Fibroblast of villous mesenchyme (primary cell): ENCODE measurements at places on chromosomes 6 and 20. TPM values are rescaled to one million over a fixed set of nuclear protein-coding genes. Genes with fewer than 3 reads are reported as not detected.

DNA sequence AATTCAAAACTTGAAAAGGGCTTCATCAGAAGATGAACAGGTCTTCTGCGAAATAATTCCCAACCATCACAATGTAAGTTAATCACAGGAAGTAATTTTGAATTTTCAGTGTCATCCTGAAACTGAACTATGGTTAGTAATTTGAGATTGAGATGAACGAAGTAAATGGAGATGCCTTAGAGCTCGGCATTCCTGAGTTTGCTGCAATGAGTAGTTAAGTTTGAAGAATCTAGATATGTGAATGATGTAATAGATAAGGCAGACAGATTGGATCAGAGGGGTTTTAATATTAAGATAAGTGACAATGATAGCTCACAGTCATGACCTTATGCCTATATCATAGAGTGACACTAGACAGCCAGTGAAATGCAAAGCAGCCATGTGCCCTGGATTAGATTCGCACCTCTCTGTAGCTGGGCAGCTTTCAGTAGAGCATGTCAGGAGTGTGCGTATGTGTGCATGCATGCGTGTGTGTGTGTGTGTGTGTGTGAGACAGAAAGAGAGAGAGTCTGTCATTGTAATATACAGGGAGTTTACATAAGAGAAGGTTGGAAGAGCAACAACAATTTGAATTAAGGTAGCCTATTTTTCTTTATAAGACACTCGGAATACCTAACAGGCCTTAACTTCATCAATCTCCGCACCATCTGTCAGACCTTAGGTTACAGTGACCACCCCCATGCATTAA, 233.0 kb downstream of the GMPR start:
- DNase-seq: peak; percentile 24

PDE7B gene
- 1.7 and 3.9 TPM in 2 replicates for total RNA-seq

GRCh38 chr6:2792330-2793110, 27.3 kb downstream of the WRNIP1 start:
- DNase-seq: no peak

GRCh38 chr6:72826744-72827438, 205.0 kb downstream of the KCNQ5 start:
- peak; percentile 26 for DNase-seq

NRSN1 gene
- not detected in 2 replicates for total RNA-seq

PPP1R3G gene
- total RNA-seq: 1.3 and 2.6 TPM in 2 replicates

DNA sequence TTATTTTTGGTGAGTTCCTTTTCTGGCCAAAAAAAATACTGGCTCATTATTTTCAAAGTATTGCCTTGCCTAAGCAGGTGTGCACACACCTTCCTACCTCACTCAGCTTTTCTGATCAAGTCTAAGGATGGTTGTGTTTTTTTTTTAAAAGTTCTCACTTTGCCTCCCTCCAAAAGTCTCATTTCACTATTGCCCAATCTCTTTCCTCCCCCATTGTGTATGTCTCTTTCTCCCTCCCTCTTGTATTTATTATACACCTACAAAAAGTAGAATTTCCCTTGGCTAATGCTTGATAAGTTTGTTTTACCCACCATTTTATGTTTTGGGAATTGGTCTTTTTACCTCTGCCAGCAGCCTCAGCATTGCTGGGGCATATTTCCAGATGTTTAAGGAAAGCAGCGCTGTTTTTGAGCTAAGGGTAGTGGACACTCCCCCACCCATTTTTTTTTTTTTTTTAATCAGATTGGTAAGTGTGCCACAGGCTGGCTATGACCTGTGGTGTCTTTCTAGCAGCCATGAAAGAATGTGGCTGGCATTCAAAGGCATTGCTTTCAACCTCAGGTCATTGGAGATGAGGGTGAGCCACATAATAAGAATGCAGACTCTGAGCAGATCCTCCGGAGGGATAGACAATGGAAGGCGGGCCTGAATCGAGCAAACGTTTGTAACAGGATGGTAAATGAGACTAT, 668.6 kb downstream of the UTRN start:
- no peak for DNase-seq

DNA sequence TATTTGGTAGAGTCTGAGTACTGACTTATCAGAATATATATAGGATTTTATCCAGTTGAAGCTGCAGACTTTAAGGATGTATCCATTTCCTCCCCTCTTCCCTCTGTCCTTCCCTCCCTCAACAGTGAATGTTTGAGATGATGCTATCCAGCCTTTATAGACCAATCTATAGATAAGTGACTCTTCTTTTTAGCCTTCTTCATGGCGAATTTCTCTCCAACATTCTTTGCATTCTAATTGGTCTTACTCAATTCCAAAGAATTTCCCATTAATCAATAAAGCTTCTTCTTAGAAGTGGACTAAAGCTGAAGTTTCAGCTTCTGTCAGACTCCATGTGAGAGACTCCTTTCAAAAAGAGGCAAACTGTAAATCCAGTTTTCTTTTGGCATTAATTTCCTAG, 99.3 kb downstream of the AIG1 start:
- no peak for DNase-seq

DNA sequence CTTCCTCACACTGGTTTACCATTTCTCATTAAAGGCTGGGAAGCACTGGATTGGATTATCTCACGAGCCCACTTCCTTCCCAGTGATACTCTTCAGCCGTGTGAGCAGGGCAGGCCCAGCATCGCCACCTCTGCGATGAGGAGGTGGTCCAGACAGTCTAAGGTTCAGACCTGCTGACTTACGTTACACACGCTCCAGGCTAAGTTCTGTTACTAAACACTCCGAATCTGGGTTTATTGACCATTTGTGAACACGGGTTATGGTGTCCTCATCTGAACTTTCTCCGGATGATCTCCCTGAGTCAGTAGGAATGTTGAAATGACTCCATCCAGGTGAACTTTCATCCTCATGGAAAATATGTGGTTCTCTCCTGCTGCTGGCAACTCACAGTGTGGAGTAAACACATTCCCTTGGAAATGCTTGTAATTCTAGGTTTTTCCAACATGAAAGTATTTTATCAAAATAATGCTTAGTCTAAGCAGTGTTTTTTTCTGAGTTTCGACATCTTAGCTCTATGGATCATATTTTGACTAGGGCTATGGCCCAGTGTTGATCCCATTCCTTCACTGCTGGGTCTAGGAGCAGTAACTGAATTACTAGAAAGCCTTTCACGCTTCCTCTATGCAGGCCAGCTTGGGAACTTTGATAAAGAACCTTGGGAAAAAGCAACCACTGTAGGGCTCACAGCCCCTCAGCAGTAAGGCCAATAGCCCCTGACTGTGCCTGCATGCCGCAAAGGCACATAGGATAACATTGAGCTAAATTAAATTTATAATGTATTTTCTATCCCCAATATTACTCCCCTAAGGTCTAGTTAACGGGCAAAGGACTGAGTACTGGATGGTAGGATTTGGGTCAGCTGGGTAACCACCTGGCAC, 37.7 kb upstream of the PXDC1 start:
- peak; percentile 79 for DNase-seq

GRCh38 chr20:14049111-14049510, 53.8 kb downstream of the MACROD2 start:
- no peak for DNase-seq

DNA sequence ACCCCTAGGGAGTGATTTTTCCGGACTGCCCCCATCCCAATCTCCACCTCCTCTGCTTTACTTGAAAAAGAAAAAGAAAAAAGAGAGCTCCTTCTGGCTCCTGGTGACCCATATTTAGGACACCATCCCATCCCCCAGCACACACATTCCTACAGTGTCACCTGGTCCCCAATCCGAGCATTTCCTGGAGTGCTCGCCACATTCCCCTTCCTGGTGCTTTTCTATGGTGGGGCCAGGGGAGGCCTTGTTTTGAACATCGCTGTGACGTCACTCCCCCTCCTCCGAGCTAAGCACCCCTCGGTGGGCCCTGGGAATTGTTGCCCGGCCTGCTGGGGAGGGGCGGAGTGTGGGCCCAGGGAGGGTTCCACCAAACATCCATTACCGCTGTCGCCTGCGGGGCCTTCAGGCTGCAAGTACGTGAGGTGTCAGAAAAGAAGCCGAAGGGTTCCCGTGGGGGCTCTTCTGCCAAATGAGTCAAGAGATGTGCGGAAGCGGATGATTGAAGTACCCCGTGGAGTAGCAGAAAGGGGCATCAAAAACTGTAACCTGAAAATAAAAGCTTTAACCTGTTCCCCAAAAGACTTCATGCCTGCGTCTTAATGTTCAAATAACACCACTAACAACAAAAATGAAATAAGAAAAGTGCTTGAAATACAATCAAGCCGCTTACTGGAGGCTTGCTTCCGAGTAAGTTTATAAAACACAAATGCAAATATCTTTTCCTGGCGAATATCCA, 2.8 kb upstream of the FOXC1 start:
- DNase-seq: no peak

DNA sequence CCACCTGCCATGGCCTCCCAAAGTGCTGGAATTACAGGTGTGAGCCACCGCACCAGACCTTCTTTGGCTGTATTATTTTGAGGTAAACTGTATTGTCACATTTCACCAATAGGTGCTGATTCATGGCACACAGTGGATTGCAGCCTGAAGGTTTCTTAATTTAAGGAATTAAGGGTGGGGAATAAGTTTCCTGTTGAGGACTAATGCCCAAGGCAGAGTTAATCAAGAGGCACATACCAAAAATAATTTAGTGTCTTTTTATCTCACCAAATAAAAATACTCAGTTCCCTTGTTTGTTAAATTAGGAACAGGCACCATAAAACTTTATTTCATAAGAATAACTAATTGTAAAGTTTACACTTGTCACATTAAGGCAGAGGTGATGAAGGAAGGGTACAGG, 103.7 kb downstream of the SLX4IP start:
- no peak for DNase-seq

DNA sequence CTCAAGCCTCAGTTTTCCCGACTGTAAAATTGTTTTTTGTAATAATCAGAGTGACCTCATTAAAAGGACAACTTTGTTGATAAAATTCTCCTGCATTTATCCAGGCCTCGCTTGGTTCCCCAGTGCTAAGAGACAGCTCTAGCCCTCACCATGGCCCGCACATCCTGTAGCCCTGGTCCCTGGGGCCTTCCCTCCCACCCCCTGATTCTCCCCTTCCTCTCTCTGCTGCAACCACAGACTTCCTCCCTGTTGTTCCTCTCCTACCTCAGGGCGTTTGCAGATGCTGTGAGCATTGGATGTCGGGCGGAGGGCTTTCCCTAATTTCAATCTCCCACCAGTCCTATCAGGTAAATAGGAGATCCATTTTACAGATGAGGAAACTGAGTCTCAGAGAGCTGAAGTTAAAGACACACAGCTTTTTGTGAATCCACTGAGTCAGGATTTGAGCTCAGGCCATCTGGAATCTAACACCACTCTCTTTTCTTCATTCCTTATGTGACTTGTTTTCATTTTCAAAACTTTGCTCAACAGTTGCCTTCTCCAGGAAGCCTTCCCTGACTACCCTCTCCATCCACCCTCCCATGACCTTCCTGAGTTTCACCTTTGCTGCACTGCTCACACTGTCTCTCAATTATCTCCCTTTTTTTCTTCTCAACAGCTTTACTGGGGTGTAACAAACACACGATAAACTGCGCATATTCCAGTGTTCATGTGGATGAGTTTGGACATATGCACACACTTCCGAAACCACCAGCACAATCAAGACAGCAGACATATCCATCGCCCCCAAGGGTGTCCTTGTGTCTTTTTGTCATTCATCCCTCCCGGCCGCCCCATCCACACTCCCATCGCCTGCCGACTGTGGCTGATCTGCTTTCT, 107.1 kb downstream of the CEBPB start:
- DNase-seq: no peak

- no peak for DNase-seq
These were observed 133.2 kb downstream of the OPN5 start for GRCh38 chr6:47915017-47915416.

MICA gene
- total RNA-seq: 45.3 and 54.8 TPM in 2 replicates

DNA sequence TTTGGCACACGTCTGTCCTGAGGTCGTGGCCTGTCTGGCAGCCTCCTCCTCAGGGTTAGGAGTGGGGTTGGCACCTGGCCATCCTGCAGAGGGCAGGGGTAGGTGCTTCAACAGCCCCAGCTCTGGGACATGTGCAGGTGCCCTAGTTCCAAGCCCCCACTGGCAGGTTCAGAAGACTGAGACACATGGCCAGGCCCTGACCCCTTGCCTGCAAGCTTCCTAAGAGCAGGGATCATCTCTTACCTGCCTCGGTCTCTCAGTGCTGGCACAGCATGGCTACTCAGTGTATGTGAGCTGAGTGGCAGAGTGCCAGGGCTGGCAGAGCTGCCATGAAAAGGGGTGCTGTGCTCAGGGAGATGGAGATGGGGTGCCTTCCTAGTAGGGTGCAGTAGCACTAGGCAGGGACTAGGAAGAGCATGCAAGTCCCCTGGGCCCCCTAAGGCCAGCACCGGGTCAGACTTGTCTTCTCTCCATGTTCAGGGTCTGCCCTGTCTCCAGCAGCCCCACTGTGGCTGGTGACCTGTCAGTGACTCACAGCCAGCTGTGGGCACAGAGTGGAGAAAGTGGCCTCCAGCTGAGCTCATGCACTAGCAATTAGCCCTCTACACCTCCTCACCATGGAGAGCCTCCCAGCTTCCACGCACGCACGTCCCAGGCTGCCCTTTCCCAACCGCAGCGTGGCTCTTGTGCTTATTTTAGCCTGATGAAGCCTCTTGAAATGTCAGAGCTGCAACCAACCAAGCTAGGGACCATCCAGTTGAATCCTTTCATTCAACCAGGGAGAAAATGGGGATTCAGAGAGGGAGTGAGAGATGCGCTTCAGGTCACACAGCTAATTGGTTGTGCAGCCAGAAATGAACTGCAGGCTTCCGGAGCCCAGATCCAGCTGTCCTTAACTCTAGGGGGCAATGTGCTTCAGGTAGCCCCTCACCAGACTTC, 116.6 kb downstream of the MRPL14 start:
- DNase-seq: peak; percentile 93

GRCh38 chr6:75931011-75931680, 141.3 kb downstream of the IMPG1 start:
- no peak for DNase-seq

- DNase-seq: no peak
These were observed 6.7 kb downstream of the LRRC73 start for GRCh38 chr6:43503443-43503842.

CDH26 gene
- 0.32 and 0.86 TPM in 2 replicates for total RNA-seq

DNA sequence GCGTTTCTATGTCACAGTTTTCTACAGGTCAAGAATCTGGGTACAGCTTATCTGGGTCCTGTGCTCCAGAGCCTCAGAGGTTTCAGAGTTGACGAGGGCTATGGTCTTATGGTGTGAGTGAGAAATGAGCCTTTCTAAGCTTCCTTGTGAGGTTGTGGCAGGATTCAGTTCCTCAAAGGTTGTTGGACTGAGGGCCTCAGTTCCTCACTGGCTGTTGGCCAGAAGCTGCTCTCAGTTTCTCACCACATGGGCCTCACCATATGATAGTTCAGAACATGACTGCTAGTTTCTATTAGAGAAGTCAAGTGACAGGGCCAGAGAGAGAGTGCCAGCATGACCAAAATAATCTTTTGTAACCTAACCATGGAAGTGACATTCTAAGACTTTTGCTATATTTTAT, 96.1 kb downstream of the NUS1 start:
- DNase-seq: no peak

LAMA2 gene
- 40.2 and 49.6 TPM in 2 replicates for total RNA-seq

CAGE1 gene
- under 0.01 TPM in 2 replicates for total RNA-seq
